ENCODE measurements at places on chromosomes 7 and 10. TPM values are rescaled to one million over a fixed set of nuclear protein-coding genes. Genes with fewer than 3 reads are reported as not detected.

DNA sequence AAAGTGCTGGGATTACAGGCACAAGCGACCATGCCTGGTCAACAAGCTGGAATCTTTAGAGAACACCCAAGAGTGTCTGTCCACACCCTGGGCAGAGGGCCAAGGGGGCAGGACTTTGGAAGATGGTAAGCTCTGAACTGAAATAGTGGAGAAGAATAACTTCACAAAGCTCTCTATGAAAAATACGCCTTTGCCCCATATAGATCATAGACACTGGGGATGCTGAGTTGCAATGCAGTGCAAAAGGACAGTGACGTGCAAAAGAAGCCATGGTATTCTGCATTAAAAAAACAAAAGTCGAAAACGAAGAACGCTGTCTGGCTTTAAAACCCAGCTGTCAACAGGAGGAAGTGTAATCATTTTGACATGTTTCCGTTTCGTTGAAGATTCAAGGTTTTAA, 353.6 kb downstream of the CALN1 start:
- no peak for DNase-seq

GRCh38 chr7:155808549-155809331, 3.5 kb downstream of the SHH start:
- DNase-seq, result no peak

The PTTG1IP2 gene
- not detected for polyA plus RNA-seq

The ZC3HAV1 gene
- polyA plus RNA-seq, result 24.5 TPM

DNA sequence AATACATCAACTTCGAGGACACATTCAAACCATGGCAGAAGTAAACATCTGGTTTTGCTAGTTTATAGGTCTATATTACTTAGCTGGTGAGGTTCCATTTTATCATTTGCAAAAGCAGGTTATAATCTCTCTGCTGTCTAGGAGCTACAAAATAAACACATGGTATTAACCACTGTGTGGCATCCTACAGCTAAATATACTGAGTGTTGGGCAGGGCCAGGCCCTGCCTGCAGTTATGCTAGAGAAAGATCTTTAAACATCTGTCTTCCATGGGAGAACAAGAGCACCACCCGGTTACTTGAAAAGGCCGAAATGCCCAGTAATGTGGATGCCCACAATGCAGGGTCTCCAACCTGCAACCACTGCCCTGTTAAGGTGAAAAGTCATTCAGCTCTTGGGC, 20.6 kb upstream of the FKBP9 start:
- DNase-seq, result no peak

GRCh38 chr10:104617831-104618230, 23.3 kb upstream of the SORCS3 start:
- DNase-seq, result no peak
